Activated T-cell treated with anti-CD3 and anti-CD28 coated beads, Interleukin-2, amount 50 U/mL, for 48 hours (primary cell): ENCODE measurements at places on chromosomes 11 and 22.
A peak's percentile ranks its signal among the peaks of the same experiment; 100 is the strongest.

GRCh38 chr22:48188231-48188721, 1425.8 kb downstream of the TBC1D22A start:
- DNase-seq, result peak; percentile 26

DNA sequence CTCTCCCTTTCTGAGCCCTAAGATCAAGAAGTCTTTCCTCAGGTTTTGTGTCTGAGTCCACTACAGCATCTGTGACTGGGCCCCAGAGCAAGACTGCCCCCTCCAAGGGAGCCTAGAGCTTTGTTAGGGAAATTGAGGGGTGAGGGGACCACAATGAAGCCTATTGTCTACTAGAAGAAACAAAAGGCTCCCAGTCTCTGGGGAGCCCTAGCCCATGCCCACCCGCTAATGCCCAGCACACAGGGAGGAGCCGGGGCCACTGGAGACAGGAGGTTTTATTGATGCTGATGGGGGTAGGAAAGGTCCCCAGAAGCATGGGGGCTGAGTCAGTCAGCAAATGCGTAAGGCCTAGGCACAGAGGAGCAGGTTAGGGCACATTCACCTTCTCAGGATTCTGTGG, 14.0 kb downstream of the RHOG start:
- no peak for DNase-seq

- no peak for DNase-seq
These were observed 25.7 kb upstream of the CHKA start for GRCh38 chr11:68146704-68147474.

GRCh38 chr11:124479561-124479960, 34.1 kb upstream of the OR8B8 start:
- DNase-seq, result no peak

- no peak for DNase-seq
These were observed 129.1 kb downstream of the PARVA start for GRCh38 chr11:12506404-12506921.

- no peak for DNase-seq
These were observed 309.5 kb downstream of the CADM1 start for GRCh38 chr11:115194802-115195110.

DNA sequence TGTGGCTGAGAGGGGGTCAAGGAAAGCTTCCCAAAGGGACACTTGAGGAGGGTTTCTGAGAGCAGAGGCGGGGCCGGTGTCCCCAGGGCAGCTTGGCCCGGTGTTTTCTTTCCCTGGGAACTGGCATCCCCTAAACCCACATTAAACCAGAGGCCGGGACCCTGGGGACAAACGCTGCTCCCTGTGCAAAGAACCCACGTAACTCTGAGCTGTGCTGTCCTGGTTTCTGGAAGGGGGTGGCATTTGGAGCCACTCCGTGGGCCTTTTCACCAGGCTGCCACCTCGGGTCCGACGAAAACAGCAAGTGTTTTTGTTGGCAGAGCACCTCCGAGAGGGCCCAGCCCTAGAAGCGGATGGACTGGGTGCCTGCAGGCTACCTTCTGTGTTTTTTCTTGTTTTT, 100.2 kb upstream of the ANO1 start:
- no peak for DNase-seq

DNA sequence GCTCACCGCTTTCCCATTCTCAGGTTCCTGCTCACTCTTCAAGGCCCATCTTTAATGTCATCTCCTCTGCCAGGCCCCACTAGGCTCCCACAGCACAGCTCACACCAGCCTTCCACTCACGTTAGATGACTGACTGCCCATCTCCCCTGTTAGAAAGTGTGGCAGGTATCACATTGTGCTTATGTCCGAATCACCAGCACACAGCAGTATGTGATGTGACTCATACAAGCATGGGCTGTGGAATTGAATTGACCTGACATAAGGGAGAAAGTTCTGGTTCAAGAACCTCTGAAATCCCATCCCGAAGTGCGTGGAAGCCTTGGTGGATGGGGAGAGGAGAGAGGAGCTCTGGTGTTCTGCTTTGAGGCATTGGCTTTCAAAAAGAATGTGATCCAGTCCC, 6.5 kb downstream of the VSTM5 start:
- no peak for DNase-seq

- DNase-seq, result no peak
These were observed 21.5 kb downstream of the KCTD21 start for GRCh38 chr11:78166855-78167469.

GRCh38 chr22:45336971-45337431, 27.3 kb downstream of the FAM118A start:
- no peak for DNase-seq

DNA sequence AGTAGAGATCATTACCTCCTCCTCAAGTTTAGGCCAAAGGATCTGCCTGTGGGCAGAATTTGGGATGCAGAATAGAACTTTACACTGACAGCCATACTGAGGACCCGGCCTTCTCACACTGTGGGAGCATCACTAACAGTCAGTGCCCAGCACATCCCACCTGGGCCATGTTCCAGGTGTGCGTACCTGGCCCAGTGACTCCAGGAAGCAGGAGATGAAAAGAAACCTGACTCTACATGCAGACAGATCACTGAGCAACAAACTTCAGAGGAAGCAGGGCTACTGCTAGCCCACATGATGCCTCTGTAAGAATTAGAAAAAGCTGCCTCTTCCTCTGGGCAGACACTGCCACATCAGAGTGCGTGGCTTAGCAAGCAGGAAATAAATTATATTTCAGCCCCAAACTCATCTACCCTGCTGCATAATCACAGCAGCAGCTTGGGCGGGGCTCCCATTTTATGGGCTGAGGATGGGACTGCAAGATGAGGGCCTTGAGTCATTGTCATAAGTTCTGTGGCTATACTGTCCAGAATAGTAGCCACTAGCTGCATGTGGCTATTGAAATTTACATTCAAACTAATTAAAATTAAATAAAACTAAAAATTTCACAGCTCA, 6.0 kb upstream of the LMO2 start:
- no peak for DNase-seq

GRCh38 chr22:28142361-28142961, 223.4 kb upstream of the PITPNB start:
- DNase-seq, result no peak

GRCh38 chr11:82718307-82718706, 15.4 kb downstream of the FAM181B start:
- DNase-seq, result no peak

DNA sequence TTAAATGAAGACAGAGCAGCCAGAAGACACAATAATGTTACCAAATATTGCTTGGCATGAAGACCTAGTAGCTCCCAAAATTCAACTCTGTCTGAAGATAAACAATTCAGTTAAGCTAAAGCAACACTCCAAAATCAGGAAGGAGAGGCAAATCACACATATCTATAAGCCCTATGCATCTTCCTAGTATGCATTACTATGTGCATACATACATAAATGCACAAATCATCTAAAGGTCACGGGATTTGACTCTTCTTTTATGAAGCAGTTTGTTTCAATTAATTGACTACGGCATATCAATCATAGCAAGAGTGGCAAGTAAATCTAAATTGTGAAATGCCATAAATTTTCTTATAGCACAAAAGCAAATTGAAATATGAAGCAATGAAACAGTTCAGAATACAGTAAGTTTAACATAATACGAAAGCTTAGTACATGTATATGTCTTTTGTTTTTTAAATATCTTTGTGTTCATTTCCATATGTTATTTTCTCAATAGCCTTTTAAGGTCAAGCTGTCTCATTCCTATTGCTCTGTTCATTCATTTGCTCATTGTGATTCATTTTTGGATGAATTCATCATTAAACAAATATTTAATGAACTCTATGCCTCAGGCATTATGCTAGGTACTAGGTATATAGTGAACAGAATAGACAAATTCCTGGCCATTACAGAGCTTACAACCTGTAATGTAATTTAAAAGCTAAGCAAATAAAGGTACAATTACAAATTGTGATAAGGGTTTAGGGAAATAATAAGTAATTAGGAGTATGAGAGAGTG, 540.5 kb downstream of the DLG2 start:
- DNase-seq, result no peak

GRCh38 chr11:102576350-102576749, 45.8 kb upstream of the MMP7 start:
- DNase-seq, result no peak

GRCh38 chr11:86151174-86152005, 82.5 kb upstream of the PICALM start:
- no peak for DNase-seq

DNA sequence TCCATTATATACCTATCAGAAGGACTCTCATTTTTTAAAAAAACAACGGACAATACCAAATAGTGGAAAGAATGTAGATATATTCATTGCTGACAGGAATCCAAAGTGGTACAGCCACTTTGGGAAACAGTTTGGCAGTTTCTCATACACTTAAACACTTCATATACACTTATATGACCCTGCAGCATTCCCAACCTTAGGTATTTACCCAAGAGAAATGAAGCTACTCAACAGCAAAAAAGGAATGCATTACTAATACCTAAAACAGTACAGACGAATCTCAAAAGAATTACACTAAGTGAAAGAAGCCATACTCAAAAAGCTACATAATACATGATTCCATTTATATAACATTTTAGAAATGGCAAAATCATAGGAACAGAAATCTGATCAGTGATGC, 51.5 kb downstream of the RBFOX2 start:
- no peak for DNase-seq

- DNase-seq, result no peak
These were observed 191.4 kb downstream of the TENM4 start for GRCh38 chr11:79249295-79249993.

GRCh38 chr22:40239345-40239683, 61.6 kb downstream of the TNRC6B start:
- DNase-seq, result no peak

DNA sequence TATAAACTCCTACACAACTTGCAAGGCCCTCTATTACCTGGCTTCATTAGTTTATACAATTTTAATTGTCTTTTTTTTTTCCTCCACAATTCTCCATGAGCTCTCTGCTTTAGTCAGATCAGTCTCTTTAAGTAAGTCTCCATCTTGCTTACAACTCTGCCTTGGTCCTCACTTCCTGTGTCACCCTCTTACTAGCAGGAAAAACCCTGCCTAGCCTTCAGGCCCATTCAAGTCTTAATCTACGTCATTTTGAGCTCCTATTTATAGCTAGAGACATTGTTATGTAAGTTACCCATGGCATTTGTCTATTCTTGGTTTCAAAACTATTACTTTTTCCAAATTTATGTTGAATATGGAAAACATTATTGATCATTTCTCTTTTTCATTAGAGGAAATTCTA, 177.4 kb downstream of the SBF2 start:
- DNase-seq, result no peak

GRCh38 chr11:125146232-125146631, 18.3 kb upstream of the PKNOX2 start:
- no peak for DNase-seq

DNA sequence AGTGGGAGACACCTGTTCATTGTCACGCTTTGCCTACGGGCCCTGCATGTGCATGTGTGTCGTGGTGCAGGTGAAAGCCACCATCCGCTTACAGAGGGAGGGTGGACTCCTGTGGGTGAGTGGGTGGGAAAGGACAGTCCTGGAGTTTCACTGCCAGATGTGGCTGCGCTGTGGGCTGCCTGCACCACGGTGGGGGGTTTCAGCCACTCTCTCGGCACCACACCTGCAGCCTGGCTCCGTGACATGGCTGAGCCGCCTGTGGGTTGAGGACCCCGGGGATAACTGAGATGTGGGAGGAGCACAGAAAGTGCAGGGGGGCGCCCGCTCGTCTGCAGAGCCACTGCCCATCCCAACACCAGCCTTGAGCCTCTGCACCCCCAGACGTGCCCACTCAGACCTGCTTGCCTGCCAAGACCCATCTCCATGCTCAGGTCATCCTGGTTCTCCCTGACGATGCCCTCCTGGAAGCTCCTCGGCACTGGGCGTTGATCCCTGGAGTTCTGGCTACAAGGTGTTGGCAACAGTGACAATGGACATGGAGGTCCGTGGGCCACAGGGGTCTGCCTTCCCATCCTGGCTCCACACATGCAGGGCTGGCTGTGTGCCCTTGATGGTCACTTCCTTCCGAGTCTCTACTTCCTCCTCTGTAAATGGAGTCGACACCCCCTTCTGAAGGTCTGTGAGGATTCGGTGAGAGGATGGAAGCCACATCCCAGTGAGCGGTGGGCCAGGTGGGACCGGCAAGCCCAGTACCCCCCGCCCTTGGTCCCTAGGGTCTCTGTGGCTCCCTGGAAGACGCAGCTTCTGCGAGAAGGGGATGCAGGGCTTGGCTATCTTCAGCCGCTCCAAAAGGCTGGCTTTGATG, 1007.0 kb downstream of the BRD1 start:
- DNase-seq, result no peak

DNA sequence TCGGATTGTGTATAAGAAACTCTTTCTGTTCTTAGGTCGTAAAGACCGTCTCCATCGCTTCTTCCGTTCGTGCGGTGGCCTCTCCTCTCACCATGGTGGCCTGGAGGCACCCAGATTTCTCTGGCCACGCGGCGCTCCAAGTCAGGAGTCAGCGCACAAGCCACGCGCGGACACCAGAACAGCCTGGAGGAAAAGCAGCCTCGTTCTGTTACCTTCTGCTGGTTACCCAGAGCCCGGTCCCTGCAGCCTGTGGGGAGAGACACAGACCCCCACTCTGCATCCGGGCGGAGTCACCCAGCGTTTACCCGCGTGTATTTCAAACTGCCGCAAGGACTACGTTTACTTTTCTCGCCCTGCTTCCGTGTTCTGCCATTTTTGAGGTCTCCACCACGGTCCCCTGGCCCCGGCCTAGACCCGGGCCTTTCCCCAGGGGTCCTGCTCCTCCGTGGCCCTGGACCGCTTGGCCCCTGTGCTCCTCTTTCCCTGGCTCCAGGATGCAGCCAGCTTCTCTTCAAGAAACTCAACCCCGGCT, 776.1 kb downstream of the BRD1 start:
- DNase-seq, result no peak

- DNase-seq, result no peak
These were observed at the start of gene SEPTIN5 for GRCh38 chr22:19714312-19715187. Gene SEPTIN5 (plus strand): TSS chr22:19714503. CDS start chr22:19714589, 86 bp downstream.

GRCh38 chr22:19693581-19693980, 20.7 kb upstream of the SEPTIN5 start:
- no peak for DNase-seq

GRCh38 chr11:120086651-120087050, 51.3 kb downstream of the TRIM29 start:
- DNase-seq, result no peak

GRCh38 chr11:44339530-44339883, 29.6 kb upstream of the ALX4 start:
- no peak for DNase-seq

- no peak for DNase-seq
These were observed 162.7 kb downstream of the MAML2 start for GRCh38 chr11:96180341-96180740.

DNA sequence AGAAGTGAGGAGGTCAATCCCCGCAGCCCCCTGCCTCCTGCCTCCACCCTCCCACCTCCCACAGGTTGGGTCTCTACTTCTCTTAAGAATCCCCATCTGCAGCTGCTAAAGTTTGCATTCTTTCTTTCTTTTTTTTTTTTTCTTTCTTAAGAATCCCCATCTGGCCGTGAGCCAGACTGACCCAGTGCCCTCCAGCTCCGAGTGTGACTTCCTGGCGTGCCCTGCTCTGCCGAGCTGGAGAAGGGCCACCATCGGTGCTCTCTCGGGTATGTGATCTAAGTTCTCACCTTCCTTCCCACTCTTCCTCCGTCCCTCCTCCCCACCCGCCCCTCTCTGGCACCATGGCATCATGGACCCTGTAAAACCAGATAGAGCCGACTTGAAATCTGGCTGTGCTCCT, 66.7 kb upstream of the LMO1 start:
- DNase-seq, result no peak
